ENCODE measurements at places on chromosomes 4 and X.

GRCh38 chr4:187424636-187425035 is 570.9 kb upstream of the ZFP42 start:
- no peak for DNase-seq

DNA sequence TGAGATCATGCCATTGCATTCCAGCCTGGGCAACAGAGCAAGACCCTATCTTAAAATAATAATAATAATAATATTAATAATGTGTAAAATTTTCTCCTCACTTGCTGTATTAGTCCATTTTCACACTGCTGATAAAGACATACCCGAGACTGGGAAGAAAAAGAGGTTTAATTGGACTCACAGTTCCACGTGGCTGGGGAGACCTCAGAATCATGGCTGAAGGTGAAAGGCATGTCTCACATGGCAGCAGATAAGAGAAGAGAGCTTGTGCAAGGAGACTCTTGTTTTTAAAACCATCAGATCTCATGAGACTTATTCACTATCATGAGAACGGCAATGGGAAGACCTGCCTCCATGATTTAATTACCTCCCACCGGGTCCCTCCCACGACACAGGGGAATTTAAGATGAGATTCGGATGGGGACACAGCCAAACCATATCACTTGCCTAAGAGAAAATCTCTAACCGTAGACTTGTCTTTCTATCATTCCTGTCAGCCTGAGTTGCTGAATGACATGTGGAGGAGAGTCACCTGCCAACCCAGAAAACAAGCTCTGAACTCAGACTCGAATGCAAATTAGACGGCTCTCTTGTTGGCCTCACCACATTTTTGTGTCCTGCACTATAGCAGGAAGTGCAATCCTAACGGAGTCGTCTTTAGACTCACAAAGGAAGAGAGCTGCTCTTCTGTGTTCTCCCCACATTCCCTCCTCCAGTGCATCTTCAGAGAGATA is 51.9 kb upstream of the DCTD start:
- DNase-seq, result no peak

DNA sequence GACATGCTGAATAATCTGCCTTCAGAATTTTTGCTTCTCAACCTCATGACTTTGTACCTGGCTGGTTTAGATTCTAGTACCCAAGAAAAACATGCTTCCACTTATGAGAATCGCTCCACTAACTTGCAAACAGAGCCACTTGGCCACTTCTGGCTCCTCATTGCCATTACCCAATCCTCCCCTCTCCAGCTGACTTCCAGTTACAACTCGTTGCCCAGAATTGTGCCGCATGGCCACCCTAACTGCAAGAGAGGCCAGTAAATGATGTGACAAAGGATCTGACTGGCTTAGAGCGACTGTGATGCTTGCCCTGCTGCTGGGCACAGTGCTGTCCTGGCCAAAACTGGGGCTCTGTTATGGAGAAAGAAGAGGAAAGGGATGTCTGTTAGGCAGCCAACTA is 4.0 kb upstream of the DKC1 start:
- no peak for DNase-seq

GRCh38 chr4:105140684-105141490 is 5.8 kb upstream of the TET2 start:
- DNase-seq, result no peak

GRCh38 chr4:68962868-68963267 is 11.3 kb upstream of the UGT2A3 start:
- no peak for DNase-seq

GRCh38 chr4:109067508-109068235 is 234.8 kb downstream of the COL25A1 start:
- no peak for DNase-seq

- no peak for DNase-seq
These were observed 167.8 kb downstream of the ZNF330 start for GRCh38 chr4:141388481-141388880.

DNA sequence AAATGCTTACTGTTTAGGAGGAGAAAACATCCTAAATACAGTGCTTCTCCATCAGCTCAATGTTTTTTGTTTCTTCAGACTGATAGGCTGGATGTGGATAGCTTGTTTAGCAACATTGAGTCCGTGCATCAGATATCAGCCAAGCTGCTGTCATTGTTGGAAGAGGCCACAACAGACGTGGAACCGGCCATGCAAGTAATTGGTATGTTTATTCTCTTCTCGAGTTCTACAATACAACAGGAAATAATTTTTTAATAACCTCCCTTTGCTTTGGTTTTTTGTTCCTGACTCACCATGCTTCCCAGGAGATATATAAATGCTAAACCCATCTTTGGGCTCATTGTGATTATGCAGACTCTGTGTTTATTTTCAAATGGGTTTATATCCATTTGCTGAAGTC is 60.9 kb downstream of the ARHGEF38 start:
- DNase-seq, result no peak

DNA sequence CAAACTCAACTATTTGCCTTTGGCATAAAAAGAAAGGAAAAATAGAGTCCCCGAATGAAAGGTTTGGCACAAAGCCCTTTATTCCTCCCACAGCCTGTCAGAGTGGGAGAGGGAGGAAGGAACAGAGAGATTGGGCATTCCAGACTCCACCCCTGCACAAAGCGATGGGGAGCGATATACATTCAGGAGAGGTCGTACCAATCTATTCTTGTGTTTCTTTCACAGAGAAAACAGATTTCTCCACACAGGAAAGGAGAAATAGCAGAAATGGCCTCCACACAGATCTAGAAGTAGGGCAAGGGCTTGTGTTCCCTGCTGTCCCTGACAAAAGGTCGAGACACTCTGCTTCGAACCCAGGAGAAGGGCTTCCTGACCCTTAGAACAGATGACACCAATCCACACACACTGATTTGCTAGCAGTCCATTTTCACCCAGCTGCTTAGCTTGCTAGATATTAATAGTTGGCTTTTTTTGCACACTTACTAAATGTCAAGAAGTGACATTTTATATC is 197.4 kb downstream of the MAML3 start:
- DNase-seq, result no peak

DNA sequence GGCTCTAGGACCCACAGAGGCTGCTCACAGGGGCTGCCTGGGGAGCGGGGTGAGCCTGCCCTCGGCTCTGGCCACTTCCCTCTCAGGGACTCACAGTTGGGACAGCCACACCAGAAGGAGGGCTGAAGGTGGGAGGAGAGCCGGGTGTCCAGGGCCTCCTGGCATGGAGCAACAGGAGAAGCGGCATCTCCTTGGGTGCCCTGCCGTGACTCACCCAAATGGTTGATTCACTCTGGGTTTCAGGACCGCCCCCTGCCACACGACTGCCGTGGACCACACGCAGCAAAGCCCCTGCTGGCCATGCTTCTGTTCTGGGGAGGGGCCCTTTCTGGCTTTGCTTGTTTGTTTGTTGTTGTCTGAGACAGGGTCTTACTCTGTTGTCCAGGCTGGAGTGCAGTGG is 86.0 kb upstream of the AFAP1 start:
- DNase-seq, result no peak

- DNase-seq, result no peak
These were observed 131.4 kb downstream of the GBA3 start for GRCh38 chr4:22824091-22824490.

DNA sequence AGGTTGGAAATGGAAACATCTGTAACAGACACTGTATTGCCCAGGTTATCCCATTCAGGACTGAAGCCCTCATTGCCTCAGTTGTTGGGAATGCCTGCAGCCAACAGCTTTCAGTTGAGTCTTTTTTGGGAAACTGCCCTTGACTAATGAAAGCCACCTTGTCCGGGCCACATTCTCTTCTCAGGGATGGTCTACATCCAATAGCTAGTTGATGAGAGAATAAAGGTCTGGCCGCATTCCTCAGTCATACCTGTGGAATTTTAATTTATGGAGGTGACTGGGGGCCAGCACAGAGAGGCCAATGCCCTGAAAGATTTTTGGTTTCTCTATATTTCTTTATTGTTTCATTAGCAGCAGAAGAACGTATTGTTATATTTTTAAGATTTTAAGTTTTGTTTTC is 147.6 kb upstream of the MSX1 start:
- no peak for DNase-seq

GRCh38 chrX:84479086-84479485 is 23.2 kb downstream of the HDX start:
- DNase-seq, result peak; percentile 11

- DNase-seq, result no peak
These were observed 228.8 kb upstream of the PGRMC2 start for GRCh38 chr4:128516301-128516969.

GRCh38 chrX:97968376-97969163 is 1084.9 kb downstream of the RPA4 start:
- DNase-seq, result no peak

Data from inflammatory macrophage (primary cell).